ENCODE measurements at places on chromosomes 7 and 10.
A peak's percentile ranks its signal among the peaks of the same experiment; 100 is the strongest.

DNA sequence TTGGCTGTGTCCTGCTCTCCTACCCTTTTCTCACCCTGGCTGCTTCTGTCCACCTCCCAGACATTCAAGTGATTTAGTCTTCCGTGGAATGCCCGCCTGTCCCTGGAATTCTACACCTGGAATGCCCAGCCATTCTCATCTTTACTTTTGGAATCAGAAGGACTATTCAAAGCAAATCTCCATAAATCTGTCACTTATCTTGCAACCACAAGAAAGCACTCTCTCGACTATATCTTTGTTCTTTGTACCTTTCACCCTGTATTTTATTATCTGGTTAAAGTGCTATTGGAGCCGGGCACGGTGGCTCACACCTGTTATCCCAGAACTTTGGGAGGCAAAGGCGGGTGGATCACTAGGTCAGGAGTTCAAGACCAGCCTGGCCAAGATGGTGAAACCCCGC is 79.3 kb upstream of the KMT2E start:
- no peak for DNase-seq

GRCh38 chr10:32293581-32293980 is 53.4 kb downstream of the EPC1 start:
- no peak for DNase-seq

DNA sequence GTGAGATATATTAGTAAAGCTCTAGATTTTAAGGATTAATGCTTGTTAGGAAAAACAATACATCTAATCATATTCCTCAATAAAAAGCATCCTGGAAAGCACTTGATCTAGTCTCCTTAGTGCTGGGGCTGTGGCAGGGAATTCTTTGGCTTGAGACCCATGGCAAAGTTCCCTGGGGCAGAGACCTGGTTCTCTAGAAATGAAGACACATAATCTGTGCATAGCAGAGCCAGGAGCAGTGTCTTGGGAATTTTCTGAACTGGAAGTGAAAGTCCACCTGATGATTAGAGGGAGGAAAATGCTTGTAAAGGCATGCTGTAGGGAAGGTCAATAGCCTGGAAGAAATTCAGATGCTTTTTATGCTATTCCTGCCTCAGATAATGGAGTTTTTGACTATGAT is 247.4 kb downstream of the CDK14 start:
- DNase-seq: no peak

DNA sequence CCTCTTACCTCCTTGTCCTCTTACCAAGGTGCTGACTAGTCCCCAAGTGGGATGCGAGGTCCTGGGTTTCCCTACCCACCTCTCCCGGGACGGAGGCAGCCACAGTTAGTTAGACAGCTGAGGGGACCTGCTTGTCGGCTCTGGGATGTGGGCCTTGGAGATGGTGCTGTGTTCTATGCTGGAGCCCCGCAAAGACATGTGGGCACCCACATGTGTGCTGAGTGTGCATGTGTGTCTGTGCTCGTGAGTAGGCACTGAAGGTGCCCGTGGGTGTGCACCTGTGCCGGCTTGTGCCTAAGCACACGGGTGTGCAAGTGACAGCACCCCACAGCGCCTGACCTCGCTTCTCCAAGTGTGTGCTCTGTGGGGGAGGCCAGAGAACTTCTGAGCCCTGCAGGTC is 62.2 kb downstream of the NEURL1 start:
- DNase-seq: no peak

DNA sequence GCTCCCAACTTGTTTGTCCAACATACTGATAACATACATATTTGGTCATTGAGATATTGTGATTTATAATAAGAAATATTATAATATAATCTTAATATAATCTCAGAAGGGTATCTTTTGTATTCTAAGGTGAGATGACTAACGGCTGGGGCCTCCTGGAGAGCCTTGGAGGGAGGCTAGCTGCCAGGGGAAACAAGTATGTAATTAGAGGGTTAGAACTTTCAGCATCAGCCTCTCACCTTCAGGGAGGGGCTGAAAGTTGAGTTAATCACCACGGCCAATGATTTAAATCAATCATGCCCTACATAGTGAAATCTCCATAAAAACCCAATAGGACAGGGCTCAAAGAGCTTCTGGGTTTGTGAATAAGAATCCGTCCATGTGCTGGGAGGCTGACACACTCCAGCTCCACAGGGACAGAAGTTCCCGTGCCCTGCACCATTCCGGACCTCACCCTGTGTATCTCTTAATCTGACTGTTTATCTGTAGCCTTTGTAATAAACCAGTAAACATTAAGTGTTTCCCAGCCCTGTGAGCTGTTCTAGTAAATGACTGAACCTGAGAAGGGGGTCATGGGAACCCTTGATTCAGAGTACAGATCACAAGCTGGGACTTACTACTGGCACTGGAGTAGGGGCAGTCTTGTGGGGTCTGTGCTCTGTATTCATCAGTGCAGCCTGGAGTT is 86.3 kb upstream of the STEAP1B start:
- no peak for DNase-seq

GRCh38 chr10:19252531-19252930 is 203.9 kb downstream of the MALRD1 start:
- no peak for DNase-seq

- peak; percentile 70 for DNase-seq
These were observed 13.2 kb downstream of the NUDCD3 start for GRCh38 chr7:44477063-44477830.

- no peak for DNase-seq
These were observed 152.8 kb downstream of the SVIL start for GRCh38 chr10:29481906-29482440.

- DNase-seq: peak; percentile 20
These were observed 266.6 kb downstream of the SUGCT start for GRCh38 chr7:40401406-40401805.

- peak; percentile 11 for DNase-seq
These were observed 14.0 kb upstream of the RAMP3 start for GRCh38 chr7:45143616-45144015.

- DNase-seq: no peak
These were observed 114.6 kb downstream of the DLG5 start for GRCh38 chr10:77811831-77812430.

- DNase-seq: no peak
These were observed 167.2 kb upstream of the AKR1E2 start for GRCh38 chr10:4658777-4659176.

GRCh38 chr7:138304071-138304320 is 156.1 kb upstream of the TRIM24 start:
- DNase-seq: no peak

- no peak for DNase-seq
These were observed 86.3 kb downstream of the PRKCQ start for GRCh38 chr10:6493521-6494441.

GRCh38 chr7:89623018-89623672 is 531.1 kb upstream of the STEAP1 start:
- DNase-seq: peak; percentile 28

DNA sequence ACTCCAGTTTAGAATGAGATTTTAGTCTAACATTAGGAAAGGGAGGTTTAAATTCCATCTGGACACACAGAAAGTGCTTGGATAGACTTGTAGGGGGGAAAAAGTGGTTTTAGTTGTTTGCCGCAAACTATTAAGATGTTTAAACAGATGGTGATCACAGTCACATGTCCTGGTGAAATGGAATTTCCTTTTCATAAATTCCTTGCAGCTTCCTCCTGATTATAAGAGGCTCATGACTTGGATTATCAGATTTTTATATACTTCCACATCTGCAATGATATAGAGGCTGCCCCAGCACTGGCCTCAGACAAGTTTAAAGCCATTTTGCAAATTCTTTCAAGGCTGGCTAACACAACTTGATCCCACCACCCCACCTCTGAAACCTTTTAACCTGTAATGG is 106.4 kb upstream of the ARMC3 start:
- DNase-seq: peak; percentile 94

GRCh38 chr7:30348083-30348560 is 63.7 kb downstream of the ZNRF2 start:
- DNase-seq: peak; percentile 87

DNA sequence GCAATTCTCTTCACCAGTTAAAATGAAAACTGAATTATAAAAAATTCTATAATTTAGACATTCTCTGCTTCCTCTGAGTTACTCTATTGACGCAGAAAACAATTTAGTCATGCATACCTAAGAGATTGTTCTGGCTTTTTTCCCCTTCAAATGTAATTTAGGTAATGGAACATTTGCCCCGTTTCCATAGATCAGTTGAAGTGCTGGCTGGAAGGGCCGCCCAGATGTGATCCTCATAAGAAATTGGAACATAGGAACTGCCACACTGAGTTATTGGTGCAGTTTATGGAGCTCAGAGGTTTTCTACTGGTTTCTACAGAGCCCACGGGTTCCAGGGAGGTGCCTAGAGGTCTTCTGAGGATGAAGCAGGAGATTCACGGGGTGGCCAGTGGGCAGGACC is 581.7 kb downstream of the SDK1 start:
- DNase-seq: no peak

DNA sequence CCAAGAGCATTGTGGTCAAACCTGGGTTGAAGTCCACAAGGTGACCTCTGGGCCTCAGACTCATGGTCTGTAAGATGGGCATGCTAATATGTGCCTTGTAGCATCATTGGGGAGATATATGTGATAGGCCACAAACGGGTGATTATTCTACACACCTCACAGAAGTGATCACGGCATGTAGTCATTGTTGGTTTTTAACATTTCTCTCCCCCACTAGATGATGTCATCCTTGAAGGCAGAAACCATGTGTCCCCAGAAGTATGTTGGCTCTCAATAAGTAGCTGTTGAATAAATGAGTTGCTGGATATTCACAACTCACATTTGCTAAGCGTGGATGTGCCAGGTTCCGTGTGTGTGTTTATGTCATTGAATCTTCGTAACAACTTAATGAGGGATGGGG is 42.4 kb downstream of the GATA3 start:
- no peak for DNase-seq

- DNase-seq: no peak
These were observed 803 bp downstream of the RAPGEF5 start for GRCh38 chr7:22356010-22356691.

GRCh38 chr10:42864575-42864974 is 82.0 kb downstream of the BMS1 start:
- DNase-seq: peak; percentile 1

GRCh38 chr7:52854681-52855080 is 180.8 kb upstream of the POM121L12 start:
- DNase-seq: no peak

DNA sequence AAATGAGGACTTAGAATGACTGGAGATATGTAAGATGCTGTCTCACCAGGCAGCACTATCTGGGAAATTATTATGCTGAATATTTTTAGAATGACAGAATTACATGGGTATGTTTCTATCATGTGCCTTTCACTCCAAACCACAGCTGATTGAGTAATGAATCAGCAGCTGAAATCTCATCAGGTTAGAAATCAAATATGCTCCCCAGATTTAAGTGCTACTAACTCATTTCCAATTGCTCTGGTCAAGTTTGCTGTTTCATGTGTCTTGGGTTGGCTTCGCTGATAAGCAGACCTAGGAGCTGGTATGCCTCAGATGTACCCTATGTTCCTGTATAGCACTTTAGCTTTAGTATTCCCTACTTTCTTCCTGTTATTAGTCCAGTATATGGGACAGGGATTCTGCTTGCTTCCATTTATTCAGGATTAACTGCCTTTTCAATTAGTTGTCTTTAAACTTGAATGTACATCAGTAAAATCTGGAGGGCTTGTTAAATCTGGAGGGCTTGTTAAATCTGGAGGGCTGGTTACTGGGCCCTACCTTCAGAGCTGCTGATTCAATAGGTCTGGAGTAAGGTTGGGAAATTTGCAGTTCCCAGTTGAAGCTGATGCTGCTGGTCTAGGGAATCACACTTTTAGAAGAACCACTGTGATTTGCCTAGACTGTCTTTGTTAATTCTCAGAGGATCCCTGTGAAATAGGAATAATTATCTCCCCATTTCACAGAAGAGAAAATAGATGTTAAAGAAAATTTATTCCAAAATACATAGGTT is 172.9 kb downstream of the DKK1 start:
- DNase-seq: peak; percentile 95

DNA sequence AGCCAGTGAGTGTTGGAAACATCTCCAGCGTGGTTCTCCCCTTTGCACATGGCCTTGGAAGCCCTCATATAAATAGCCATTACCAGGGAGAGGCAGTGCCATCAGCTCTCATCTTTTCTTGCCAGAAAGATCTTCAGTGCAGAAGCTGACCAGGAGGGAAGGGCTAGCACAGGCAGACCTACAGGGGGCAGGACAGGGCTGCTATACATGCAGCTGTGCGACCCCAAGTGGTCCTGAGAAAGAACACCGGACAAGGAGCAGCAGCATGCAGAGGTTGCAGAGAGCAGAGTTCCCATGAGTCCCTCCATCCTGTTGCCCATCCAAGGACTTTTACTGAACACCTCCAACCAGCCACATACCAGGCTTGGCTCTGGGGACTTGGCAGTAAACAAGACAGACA is 17.1 kb downstream of the GRID1 start:
- no peak for DNase-seq

GRCh38 chr10:43117777-43118583 is 20.3 kb upstream of the CSGALNACT2 start:
- DNase-seq: no peak

DNA sequence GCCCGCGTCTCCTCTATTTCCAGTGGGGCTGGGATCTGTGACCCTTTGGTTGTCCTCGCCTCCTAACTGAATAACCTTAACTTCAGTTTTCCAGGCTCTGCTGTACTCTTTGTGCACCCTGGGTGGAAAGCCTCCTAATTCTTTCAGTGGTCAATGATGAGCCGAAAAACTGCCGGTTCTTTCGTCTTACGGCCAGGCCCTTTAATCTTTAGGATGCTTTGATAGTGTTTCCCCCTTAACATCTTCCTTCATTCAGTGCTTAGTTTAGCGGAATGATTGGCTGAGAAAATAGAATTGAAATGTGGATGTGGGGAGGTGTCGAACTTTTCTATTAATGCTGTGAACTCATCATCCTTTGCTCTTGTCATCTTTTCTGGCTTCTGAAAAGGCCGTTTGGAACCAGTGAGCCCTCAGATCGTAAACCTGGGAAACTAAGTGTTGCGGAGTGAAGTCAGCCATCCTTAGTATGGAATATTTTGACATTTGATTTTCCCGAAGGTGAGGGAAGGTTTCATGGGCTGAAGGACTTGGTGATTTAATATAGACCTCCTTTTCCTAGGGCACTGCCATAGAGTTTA is 847 bp downstream of the GARS1 start:
- DNase-seq: peak; percentile 4

DNA sequence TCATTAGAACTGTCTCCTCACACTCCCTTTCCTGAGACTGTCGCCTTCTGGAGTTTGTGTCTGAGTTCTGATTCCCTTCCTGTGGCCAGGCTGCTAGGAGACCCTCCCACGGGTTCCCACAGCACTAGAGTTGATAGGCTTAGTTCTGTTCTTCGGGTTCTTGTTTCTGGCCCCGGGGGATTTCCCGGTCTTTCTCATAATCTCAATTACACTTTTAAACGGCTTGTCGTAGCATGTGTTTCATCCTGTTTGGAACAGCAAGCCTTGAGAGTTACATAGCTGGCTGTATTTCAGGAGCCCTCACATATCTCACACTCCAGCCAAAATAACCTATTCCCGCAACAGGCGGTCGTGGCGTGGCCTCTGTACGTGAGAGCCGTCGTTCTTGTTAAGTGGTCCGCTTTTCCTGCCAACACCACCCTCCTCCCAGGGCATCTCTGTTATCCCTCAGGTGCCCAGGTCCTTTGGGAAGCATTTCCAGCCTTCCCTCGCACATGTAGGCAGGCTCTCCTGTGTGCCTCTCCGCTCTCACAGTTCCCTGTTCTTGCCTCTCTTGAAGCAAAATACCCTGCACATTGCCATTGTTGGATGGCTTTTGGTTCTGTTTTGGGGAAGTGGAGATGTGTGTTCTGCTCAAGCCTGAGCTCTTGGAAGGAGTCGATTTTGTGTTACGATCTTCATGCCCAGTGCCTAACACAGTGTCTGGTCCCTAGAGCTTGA is 46.0 kb downstream of the CDC123 start:
- no peak for DNase-seq

- no peak for DNase-seq
These were observed 24.8 kb downstream of the ARHGAP19 start for GRCh38 chr10:97267671-97268070.

All from fibroblast of upper back skin (primary cell).